Cardiac septum (tissue), 1 donor: ENCODE measurements at places on chromosomes 7 and 10. TPM values are rescaled to one million over a fixed set of nuclear protein-coding genes. Genes with fewer than 3 reads are reported as not detected.

The SEC61G gene
- 102 TPM for total RNA-seq

The MSMB gene
- total RNA-seq: not detected

The LIPJ gene
- total RNA-seq: not detected

The GPR158 gene
- 0.05 TPM for total RNA-seq

The ELFN1 gene
- 7.4 TPM for total RNA-seq

The ACSM6 gene
- total RNA-seq: 0.30 TPM

The PALS2 gene
- 4.3 TPM for total RNA-seq

The ZSCAN21 gene
- 6.1 TPM for total RNA-seq

The COL26A1 gene
- not detected for total RNA-seq

The EPDR1 gene
- total RNA-seq: 38.7 TPM

The PPP2R2D gene
- total RNA-seq: 35.3 TPM

The AGAP4 gene
- total RNA-seq: 10.0 TPM

The RPEL1 gene
- not detected for total RNA-seq

The AKR1C2 gene
- 8.5 TPM for total RNA-seq

The SNCG gene
- 9.3 TPM for total RNA-seq

The AMZ1 gene
- total RNA-seq: 0.08 TPM

The CYP3A4 gene
- not detected for total RNA-seq

The INHBA gene
- total RNA-seq: 14.1 TPM

The POLR2J2 gene
- 6.5 TPM for total RNA-seq

The ST8SIA6 gene
- 6.9 TPM for total RNA-seq

The ANKRD61 gene
- not detected for total RNA-seq

The CPXM2 gene
- total RNA-seq: 11.2 TPM

The ALDH18A1 gene
- total RNA-seq: 19.8 TPM

The STRIP2 gene
- 20.4 TPM for total RNA-seq

The MRPS33 gene
- 92.4 TPM for total RNA-seq

The SUGCT gene
- 3.1 TPM for total RNA-seq

The BPGM gene
- 13.2 TPM for total RNA-seq

The CDHR1 gene
- total RNA-seq: 1.3 TPM

The TDRD1 gene
- total RNA-seq: 1.2 TPM

The LRIT1 gene
- total RNA-seq: not detected

The NPFFR1 gene
- not detected for total RNA-seq

The FOXI2 gene
- 0.24 TPM for total RNA-seq

The FAM237B gene
- total RNA-seq: not detected

The C10orf105 gene
- total RNA-seq: not detected

The FGF8 gene
- not detected for total RNA-seq

The FAS gene
- total RNA-seq: 5.1 TPM

The PI4K2A gene
- 18.0 TPM for total RNA-seq

The AEBP1 gene
- total RNA-seq: 93.1 TPM

The PIP gene
- not detected for total RNA-seq

The PKD2L1 gene
- not detected for total RNA-seq

The CRHR2 gene
- total RNA-seq: 0.57 TPM

The CALML3 gene
- total RNA-seq: not detected

The PNLIPRP2 gene
- total RNA-seq: not detected
